Stimulated activated CD4-positive, alpha-beta T cell treated with anti-CD3 and anti-CD28 coated beads, TNF-alpha, amount 100 ng/mL, for 1 hour (primary cell): ENCODE measurements at places on chromosomes 6 and 20.

- no peak for DNase-seq
Measured at GRCh38 chr20:37596168-37596567, 68.5 kb upstream of the BLCAP start.

DNA sequence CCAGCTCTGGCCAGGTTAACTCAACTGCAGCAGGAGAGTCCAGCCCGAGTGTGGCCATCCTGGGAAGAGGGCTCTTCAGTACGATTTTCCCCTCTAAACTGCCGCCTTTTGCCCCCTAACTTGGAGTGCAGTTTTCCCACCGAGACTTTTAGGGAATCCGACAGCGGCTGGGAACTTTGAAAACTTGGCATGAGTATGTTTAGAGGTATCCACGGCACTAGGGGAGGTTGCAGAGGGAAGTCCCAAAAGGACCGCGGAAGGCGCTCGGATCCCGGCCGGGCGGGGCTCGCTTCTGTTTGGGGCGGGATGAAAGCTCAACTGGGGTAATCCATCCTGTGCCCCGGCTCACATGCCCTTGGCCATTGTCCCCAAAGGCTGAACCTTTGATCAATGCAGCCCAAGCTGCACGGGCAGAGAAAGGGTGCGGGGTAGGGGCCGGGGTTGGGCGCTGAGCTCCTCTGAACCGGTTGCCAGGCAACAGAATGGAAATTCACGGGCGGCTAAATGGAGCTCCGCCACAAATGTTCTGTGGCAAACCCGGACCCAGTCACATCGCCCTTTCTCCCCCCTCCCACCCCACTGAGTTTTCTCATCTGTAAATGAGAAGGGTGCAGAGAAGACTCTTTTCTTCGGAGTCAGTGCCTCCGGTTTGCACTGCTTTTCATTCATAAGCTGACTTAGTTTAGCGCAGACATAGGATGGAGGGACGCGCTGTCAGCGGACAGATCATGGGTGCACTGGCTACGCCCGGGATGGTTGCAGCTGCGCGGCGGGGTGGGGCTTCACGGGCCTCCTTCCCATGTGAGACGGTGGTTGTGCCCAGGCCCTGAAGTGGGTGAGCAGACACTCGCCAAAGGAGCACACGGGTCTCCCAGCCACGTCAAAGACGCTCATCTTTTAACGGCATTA is 2.3 kb downstream of the BMP6 start:
- DNase-seq, result no peak

GRCh38 chr6:151166180-151166579 is 73.6 kb upstream of the AKAP12 start:
- no peak for DNase-seq

- no peak for DNase-seq
Measured at GRCh38 chr6:30321692-30322388, 4.9 kb upstream of the TRIM39 start.

DNA sequence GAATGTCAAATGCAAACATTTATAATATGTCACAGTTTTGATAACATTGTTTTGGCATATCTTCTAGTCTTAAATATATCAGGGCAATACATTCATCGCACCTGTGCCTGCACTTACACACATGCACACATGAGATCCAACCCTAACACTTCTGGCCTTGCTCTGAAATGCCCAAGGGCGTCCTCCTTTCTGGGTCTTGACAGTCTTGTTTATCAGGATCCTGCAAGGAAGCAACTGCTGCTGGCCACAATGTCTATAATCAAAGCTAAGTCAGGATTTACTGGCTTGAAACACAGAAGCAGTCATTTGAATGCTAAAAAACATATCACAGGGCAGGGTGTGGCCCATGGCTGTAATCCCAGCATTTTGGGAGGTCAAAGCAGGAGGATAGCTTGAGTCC is 32.9 kb upstream of the FAM50B start:
- DNase-seq, result no peak

- no peak for DNase-seq
Measured at GRCh38 chr6:151610326-151610725, 116.5 kb downstream of the CCDC170 start.

DNA sequence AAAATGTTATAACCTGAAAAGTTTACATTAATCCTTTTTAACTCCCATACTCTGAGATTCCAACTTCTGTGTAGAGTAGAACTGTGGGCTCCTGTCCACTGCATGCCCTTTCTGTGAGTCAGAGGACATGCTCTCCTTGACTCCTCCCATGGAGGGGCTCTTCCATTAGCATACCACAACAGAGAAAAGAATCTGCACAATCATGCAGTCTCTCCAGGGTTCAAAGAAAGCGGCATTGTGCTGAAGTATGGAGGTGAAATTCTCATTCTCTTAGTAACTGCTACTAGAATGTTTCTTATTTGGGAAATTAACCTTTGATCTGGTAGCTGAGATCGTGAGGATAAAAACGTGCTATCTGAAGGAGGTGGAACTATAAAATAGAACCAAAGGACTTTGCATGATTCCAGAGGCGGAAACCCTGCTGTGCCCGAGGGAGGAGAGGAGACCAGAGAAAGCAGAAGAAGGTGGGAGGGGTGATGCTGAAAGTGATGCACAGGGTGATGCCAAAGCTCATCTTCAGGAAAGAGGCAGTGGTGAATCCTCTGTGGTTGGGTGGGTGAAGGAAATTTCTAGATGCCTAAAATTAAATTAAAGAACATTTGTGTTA is 202.2 kb upstream of the PCSK2 start:
- DNase-seq, result no peak

DNA sequence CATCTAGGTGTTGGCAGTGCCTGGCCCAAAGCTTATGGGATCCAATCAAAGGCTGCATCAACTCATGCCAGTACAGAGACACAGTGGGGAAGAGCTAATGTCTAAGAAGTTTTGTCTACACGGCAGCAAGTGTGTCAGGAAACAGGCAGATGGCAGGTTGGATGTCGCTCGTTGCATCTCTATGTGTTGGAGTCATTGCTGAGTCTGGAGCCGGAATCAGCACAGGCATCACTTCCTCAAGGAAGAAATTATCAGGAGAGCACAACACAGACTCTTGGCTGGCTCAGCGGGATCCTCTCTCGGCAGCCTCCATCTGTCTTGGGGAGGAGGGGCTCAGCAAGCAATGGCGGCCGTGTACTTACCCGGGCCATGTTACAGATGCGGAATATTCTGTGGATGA is 467.2 kb upstream of the CHD6 start:
- DNase-seq, result no peak

DNA sequence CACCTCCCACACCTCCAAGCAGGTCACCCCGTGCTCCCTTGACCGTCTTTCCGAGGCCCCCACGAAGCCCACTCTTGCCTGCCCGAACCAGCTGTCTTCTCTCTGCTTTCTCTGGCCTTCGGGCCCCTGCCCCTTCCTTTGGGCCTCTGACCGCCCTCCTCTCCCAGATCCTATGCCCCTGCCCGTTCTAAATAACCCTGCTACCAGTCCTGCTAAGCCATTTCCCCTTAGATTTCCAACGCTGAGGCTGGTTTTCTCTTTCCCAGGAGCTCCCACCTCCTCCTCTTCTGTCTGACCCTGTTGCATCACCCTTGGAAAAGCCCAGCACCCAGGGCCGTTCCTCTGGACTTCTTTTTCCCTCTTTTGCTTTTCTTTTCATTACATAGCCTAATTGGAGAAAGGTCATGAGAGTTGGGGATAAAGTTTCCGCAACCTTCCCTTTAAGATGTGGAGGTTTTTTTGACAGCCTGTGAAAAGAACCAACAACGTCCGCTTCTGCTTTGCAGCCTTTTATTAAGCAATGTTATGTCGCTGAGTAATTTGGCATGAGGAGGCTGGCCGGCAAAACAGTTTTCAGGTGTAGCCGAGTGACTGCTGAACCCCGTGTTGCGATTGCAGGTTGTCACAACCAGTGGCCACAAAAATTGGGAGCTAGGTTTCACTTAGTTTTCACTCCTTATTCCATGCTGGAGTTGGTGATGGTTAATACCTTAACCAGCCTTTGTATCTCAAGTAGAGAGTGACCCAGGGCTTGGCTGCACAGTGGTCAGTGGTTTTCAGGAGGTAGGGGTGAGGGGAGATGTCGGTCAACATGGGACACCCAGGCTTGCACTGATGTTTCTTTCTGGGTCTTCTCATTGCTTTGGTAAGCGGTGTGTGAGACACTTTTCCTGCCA is 970 bp downstream of the BLTP3A start:
- no peak for DNase-seq

DNA sequence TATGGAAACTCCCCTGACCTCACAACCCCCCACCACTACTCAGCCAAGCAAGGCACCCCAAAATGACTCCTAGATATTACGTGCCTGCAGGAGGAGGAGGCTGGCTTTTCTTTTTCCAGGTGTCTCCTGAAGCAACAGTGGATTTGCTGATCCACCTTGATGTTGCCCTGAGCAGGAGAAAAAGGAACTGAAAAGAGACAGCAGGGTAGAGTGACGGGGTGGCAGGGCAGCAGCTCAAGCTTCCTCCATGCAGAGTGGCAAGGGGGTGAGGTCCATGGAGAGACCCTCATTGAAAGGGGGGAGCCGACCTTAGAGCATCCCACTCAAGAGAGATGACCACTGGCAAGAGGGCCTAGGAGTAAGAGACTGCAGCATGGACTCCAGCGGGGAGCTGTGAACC is 112.0 kb upstream of the SIRPA start:
- DNase-seq, result no peak

DNA sequence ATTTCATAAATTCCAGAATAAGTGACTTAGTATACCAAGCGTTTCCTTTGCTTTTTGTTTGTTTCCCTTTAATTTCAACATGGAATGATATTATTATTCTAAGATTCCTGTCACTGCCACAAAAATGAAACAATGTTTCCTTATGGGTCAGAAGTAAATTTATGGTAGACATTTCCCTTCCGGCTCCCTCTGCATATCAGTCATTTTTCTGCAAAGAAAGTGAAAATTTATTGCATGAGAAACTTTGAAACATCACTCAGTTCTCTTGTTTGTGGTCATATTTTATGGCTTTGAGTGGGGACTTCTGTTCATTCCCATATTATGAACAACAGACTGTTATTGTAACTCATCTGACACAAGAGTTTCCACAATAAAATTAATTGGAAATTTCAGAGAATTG is 97.8 kb downstream of the NKAIN2 start:
- DNase-seq, result no peak

GRCh38 chr6:152636609-152637295 is 410 bp downstream of the SYNE1 start:
- DNase-seq, result no peak

DNA sequence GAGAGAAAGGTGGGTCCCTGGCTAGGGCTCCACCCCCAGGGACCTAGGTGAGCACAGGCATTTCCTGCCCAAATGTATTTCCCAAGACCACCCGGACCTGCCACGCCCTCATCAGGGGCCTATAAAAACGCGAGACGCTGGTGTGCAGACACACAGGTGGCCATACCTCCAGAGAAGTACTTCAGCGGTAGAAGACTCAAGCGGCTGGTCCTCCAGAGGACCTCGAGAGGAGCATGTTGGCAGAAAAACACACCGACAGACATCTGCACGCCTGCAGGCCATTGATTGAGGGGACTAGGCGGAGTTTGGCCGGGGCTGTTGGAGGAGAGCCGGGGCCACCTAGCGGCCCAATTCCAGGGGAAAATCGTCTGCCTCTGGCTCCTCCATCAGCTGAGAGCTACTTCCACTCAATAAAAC is 695.8 kb upstream of the MMS22L start:
- no peak for DNase-seq

- no peak for DNase-seq
Measured at GRCh38 chr6:113636357-113636824, 220.8 kb upstream of the MARCKS start.

DNA sequence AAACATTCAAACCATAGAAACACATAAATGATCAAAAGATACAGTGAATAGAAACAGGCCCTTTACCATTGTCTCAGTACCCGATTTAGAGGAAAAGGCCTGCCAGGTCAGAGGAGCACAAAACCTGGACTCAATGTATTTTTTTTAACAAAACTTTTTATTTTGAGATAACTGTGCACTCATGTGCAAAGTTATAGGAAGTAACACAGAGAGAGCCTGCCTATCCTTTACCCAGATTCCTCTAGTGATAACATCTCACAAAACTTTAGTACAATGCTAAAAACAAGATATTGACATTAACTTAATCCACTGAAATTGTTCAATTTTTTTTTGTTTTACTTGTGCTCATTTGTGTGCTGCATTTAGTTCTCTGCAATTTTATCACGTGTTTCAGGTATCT is 36.8 kb upstream of the SAMD3 start:
- no peak for DNase-seq

GRCh38 chr6:3296078-3296477 is 37.3 kb downstream of the PSMG4 start:
- no peak for DNase-seq

DNA sequence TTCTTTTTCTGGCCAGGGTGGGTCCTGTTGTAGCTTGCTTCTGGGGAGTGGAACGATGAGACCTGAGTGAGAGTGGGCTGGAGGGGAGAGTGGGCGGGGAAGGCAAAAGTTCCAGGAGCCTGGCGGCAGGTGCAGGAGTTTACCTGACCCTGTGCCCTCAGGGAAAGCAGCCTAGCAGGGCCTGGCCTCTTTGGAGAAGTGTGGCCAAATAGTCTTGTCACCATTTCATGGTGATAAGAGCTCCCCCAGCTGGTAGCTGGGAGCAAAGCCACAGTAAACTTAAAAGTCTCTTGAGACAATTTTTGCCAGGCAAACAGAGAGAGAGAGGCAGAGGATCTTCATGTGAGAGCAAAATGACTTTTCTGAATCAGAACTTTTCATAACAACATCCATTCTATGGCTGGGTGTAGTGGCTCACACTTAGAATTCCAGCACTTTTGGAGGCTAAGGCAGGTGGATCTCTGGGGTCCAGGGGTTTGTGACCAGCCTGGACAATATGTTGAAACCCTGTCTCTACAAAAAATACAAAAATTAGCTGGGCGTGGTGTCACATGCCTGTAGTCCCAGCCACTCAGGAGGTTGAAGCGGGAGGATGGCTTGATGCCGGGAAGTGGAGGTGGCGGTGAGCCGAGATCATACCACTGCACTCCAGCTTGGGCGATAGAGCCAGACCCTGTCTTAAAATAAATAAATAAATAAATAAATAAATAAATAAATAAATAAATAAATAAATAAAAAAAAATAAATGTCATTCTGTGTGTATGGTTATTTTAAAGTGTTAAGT is 161.8 kb upstream of the SCGN start:
- DNase-seq, result peak; percentile 11

GRCh38 chr20:36532388-36532787 is 8.9 kb upstream of the MYL9 start:
- DNase-seq, result no peak
